ENCODE measurements at places on chromosomes 7 and 10. TPM values are rescaled to one million over a fixed set of nuclear protein-coding genes. Genes with fewer than 3 reads are reported as not detected.

- no peak for DNase-seq
These were observed 13.2 kb upstream of the CCDC172 start for GRCh38 chr10:116311016-116311415.

- no peak for DNase-seq
These were observed 121.9 kb downstream of the MAD1L1 start for GRCh38 chr7:2110610-2111396.

DNA sequence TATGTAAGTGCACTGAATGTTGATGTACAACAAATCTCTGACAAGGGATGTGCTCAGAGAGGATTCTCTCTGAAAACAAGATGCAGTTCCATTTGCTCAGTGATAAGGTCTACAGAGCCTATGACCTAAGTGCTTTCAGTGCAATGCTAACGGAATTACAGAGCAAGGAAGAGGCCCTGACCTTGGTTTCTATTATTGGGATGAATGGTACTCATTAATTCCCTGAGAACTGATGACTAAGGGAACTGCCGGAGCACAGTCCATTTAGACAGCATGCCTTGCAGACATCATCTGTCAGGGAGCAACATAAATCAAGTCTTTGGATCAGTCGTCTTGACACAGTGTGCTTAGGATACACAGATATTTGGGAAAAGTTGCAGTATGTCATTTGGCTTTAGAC lies 340.8 kb downstream of the PHTF2 start:
- DNase-seq, result no peak

- no peak for DNase-seq
These were observed 49.3 kb downstream of the CAMK2B start for GRCh38 chr7:44275957-44276570.

- DNase-seq, result no peak
These were observed 562.9 kb downstream of the GFRA1 start for GRCh38 chr10:115710136-115710535.

- DNase-seq, result peak; percentile 1
These were observed 118.2 kb downstream of the PTPN20 start for GRCh38 chr10:47029181-47030009.

- DNase-seq, result no peak
These were observed 214.4 kb downstream of the FAM107B start for GRCh38 chr10:14560274-14560673.

DNA sequence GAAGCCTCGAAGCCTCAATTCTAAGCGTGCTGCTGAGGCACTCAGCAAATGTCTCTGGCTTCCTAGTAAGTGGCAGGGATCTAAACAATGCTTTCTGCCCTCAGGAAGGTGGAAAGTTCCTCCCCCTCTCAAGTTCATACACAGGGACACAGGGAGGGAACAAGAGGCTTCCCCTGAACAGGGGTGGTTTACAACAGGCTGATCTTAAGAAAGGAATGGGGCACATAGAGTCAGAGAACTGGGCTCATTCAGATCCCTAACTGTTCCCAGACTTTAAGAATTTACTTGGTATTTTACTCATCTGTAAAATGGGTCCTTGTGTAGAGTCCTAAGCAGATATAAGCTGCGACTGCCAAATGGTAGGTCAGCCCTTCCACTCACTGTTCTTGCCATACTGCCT lies 2.5 kb downstream of the TNS3 start:
- no peak for DNase-seq

Gene CDNF
- total RNA-seq, result 10.0 TPM

Gene CFAP70
- 29.6 TPM for total RNA-seq

Gene PIK3CG
- total RNA-seq, result 10.3 TPM

Gene RAB19
- not detected for total RNA-seq
